Spleen (tissue), 13 donors: ENCODE measurements at places on chromosomes 12 and 14. TPM values are rescaled to one million over a fixed set of nuclear protein-coding genes. Genes with fewer than 3 reads are reported as not detected.

Gene KLRD1
- 2.2 TPM for polyA plus RNA-seq

Gene BIN2
- polyA plus RNA-seq, result 28.6 TPM

Gene TSPAN11
- 0.67 TPM for polyA plus RNA-seq

Gene TMEM132D
- 0.03 TPM for polyA plus RNA-seq

Gene GDF3
- polyA plus RNA-seq, result 0.10 TPM

Gene OVCH1
- 0.03 TPM for polyA plus RNA-seq

Gene CD163
- 55.4 TPM for polyA plus RNA-seq

Gene EGLN3
- polyA plus RNA-seq, result 4.8 TPM

Gene PIWIL1
- polyA plus RNA-seq, result 0.07 TPM

Gene TNFRSF1A
- 22.5 TPM for polyA plus RNA-seq

- H3K4me3 ChIP-seq, result no peak overlapping the region
- H3K27ac ChIP-seq, result no peak overlapping the region
- no peak for DNase-seq
- no peaks in the 10 kb centered on the region for H3K4me1 ChIP-seq
Measured at GRCh38 chr12:87847147-87847546, 182.1 kb downstream of the C12orf50 start.

- no peak for DNase-seq
- H3K27ac ChIP-seq, result no peak overlapping the region
- H3K4me3 ChIP-seq, result no peak overlapping the region
- H3K27me3 ChIP-seq, result no peaks in the 10 kb centered on the region
- no peaks in the 10 kb centered on the region for H3K36me3 ChIP-seq
- peaks cover 3% of the 10 kb centered on the region for H3K4me1 ChIP-seq
Measured at GRCh38 chr12:27614866-27615265, 81.4 kb upstream of the REP15 start.

DNA sequence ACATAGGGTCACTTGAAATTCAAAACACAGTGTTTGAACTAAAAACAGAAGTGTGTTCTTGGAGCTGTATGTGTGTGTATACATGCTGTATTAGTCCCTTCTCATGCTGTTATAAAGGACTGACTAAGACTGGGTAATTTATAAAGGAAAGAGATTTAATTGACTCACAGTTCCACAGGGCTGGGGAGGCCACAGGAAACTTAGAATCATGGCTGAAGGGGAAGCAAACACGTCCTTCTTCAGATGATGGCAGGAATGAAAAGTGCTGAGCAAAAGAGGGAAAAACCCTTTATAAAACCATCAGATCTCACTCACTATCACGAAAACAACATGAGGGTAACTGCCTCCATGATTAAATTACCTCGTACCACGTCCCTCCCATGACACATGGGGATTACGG lies 224.1 kb downstream of the BCAT1 start:
- H3K4me1 ChIP-seq, result peaks cover 13% of the 10 kb centered on the region
- H3K27ac ChIP-seq, result no peak overlapping the region
- H3K36me3 ChIP-seq, result no peaks in the 10 kb centered on the region
- no peak for DNase-seq

- H3K27me3 ChIP-seq, result no peaks in the 10 kb centered on the region
- no peak overlapping the region for H3K4me3 ChIP-seq
- peaks cover 74% of the 10 kb centered on the region for H3K4me1 ChIP-seq
- no peak for DNase-seq
- no peak overlapping the region for H3K27ac ChIP-seq
Measured at GRCh38 chr12:108650083-108650482, 16.4 kb upstream of the SELPLG start.

- DNase-seq, result no peak
- no peaks in the 10 kb centered on the region for H3K36me3 ChIP-seq
- H3K27ac ChIP-seq, result peak overlapping the region; percentile 59
- no peak overlapping the region for H3K4me3 ChIP-seq
- H3K27me3 ChIP-seq, result no peaks in the 10 kb centered on the region
- H3K4me1 ChIP-seq, result peaks cover 7% of the 10 kb centered on the region
Measured at GRCh38 chr14:91918186-91918883, 29.2 kb downstream of the FBLN5 start.

- no peak for DNase-seq
- no peaks in the 10 kb centered on the region for H3K27me3 ChIP-seq
- H3K27ac ChIP-seq, result no peak overlapping the region
- no peaks in the 10 kb centered on the region for H3K4me1 ChIP-seq
Measured at GRCh38 chr12:88153959-88154358, 11.9 kb downstream of the TMTC3 start.

GRCh38 chr14:92532490-92533163 lies 19.0 kb downstream of the RIN3 start:
- H3K27me3 ChIP-seq, result no peaks in the 10 kb centered on the region
- peak; percentile 75 for DNase-seq
- peaks cover 45% of the 10 kb centered on the region for H3K4me1 ChIP-seq
- H3K36me3 ChIP-seq, result no peaks in the 10 kb centered on the region
- peak overlapping the region; percentile 74 for H3K27ac ChIP-seq

- no peak overlapping the region for H3K4me3 ChIP-seq
- no peaks in the 10 kb centered on the region for H3K36me3 ChIP-seq
- peaks cover 20% of the 10 kb centered on the region for H3K4me1 ChIP-seq
- no peak overlapping the region for H3K27ac ChIP-seq
- no peaks in the 10 kb centered on the region for H3K27me3 ChIP-seq
Measured at GRCh38 chr14:70814466-70814865, 5.2 kb upstream of the MAP3K9 start.

DNA sequence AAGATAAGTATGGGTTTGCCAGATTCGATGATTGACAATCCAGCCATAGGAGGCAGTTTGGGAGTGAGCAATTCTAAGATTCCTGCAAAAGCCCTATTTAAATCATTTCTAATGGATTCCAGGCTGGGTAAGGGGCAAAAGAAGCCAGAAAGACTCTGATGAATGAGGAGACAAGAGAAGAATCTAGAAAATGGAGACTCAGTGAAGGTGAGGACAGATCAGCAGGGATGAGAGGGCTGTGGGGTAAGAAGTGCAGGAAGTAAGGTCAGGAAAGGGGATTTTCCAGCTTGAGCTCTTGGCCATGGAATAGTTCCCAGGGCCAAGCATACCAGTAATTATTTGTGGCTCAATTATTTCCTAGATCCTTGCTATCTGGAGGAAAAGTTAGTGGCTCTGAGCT lies 87.3 kb downstream of the TMX1 start:
- no peaks in the 10 kb centered on the region for H3K27me3 ChIP-seq
- H3K36me3 ChIP-seq, result no peaks in the 10 kb centered on the region
- DNase-seq, result no peak
- H3K4me3 ChIP-seq, result no peak overlapping the region
- peaks cover 15% of the 10 kb centered on the region for H3K4me1 ChIP-seq

DNA sequence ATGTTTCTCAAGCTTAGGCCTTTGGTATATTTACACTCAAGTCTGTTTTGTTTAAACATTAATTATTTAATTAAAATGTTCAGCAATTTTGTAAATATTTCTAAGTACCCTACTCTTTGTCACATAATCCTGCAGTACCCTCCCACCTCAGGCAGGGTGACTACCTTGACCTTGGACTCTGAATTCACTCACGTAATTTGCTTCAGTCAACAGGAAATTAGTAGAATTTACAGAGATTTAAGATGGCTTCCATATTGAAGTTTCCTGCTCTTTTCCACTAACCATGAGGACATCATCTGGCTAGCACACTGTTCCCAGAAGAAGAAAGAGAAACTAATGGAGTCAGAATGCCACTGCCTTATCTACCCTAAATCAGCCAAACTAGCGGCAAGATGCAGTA lies 967 bp upstream of the TAS2R19 start:
- H3K27ac ChIP-seq, result no peak overlapping the region
- no peaks in the 10 kb centered on the region for H3K27me3 ChIP-seq
- no peaks in the 10 kb centered on the region for H3K4me1 ChIP-seq
- H3K4me3 ChIP-seq, result no peak overlapping the region

- H3K4me1 ChIP-seq, result no peaks in the 10 kb centered on the region
- DNase-seq, result peak; percentile 54
- no peak within 1 kb of the TSS for H3K4me3 ChIP-seq
Measured at GRCh38 chr12:52651726-52652261, at the start of gene KRT2. Gene KRT2, minus strand, starts transcription at chr12:52652211. Its CDS starts 69 bp downstream, at chr12:52652142.

DNA sequence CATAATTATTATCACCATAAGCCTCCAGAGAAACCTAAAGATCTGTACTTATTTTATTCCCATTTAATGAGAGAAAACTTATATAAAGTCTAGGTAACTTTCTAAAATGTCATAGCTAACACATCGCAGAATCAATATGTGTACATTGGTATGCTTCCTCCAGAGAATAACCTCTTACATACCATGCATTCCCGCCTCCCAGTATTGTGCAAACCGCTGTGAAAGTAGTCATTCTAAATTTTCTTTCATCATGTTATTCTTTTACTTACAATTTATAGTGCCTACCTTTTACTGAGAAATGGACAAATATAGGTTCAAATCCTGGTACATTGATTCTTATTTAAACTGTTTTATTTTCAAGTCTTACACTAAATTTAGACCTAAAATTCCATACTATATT lies 463.4 kb downstream of the LRFN5 start:
- H3K36me3 ChIP-seq, result no peaks in the 10 kb centered on the region
- H3K4me3 ChIP-seq, result no peak overlapping the region
- H3K27me3 ChIP-seq, result no peaks in the 10 kb centered on the region
- H3K4me1 ChIP-seq, result no peaks in the 10 kb centered on the region

- H3K4me1 ChIP-seq, result no peaks in the 10 kb centered on the region
- H3K27ac ChIP-seq, result no peak overlapping the region
- no peak for DNase-seq
- no peaks in the 10 kb centered on the region for H3K36me3 ChIP-seq
- no peaks in the 10 kb centered on the region for H3K27me3 ChIP-seq
- no peak overlapping the region for H3K4me3 ChIP-seq
Measured at GRCh38 chr12:69179786-69180185, 59.6 kb upstream of the CPSF6 start.

- H3K4me3 ChIP-seq, result no peak overlapping the region
- H3K36me3 ChIP-seq, result no peaks in the 10 kb centered on the region
- H3K27ac ChIP-seq, result no peak overlapping the region
Measured at GRCh38 chr12:76922866-76923265, 44.0 kb upstream of the CSRP2 start.

DNA sequence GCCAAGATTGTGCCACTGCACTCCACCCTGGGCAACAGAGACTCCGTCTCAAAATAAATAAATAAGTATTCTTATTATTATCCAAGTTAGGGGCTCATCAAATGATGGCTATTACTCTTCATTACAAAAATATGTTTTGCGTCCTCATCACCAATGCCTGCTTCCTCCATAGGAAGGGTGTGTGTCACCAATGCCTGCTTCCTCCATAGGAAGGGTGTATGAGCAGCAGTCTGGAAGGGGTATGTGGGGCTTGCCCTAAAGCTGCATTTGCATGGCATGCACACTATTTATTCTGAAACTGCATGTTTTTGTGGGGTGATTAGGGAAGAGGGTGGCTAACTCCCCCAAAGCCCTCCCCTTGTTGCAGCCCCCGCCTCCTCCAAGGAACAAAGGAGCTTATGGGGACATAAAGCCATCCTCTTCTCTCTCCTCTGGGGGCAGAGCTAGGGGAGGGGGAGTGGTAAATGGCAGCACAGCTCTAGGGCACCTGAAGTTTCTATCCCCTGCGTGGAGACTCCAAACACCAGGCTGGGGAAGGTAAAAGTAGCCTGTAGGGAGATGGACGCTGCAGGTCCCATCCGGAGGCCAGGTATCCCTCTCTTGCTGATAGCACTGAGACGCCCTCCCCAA lies 1.3 kb downstream of the CAMKK2 start:
- peak overlapping the region; percentile 99 for H3K4me3 ChIP-seq
- DNase-seq, result no peak
- no peaks in the 10 kb centered on the region for H3K36me3 ChIP-seq
- peak overlapping the region; percentile 93 for H3K27ac ChIP-seq
- peaks cover 82% of the 10 kb centered on the region for H3K4me1 ChIP-seq
- H3K27me3 ChIP-seq, result no peaks in the 10 kb centered on the region

- no peaks in the 10 kb centered on the region for H3K27me3 ChIP-seq
- no peaks in the 10 kb centered on the region for H3K36me3 ChIP-seq
- no peaks in the 10 kb centered on the region for H3K4me1 ChIP-seq
- H3K27ac ChIP-seq, result no peak overlapping the region
- DNase-seq, result no peak
- H3K4me3 ChIP-seq, result no peak overlapping the region
Measured at GRCh38 chr14:80364274-80364673, 153.0 kb upstream of the DIO2 start.

DNA sequence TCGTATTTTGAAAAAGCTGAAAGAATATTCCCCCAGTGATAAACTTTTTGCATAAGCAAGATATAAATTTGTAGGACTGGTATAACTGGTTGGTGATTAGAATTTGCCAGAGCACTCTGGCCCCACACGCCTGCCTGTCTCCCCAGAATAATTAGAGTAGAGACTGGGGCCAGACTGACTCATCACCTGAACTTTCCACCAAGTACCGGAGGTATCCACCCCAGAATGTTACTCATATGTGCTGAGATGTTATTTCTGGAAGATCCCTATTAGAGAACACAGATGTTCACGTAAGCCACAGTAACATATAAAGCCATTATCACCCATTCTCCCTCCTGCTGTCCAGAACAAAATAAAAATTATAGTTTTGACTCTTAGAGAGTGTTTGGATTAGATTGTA lies 49.5 kb upstream of the PIWIL1 start:
- no peak for DNase-seq
- H3K27ac ChIP-seq, result no peak overlapping the region
- H3K4me1 ChIP-seq, result no peaks in the 10 kb centered on the region
- no peaks in the 10 kb centered on the region for H3K27me3 ChIP-seq
- no peaks in the 10 kb centered on the region for H3K36me3 ChIP-seq

DNA sequence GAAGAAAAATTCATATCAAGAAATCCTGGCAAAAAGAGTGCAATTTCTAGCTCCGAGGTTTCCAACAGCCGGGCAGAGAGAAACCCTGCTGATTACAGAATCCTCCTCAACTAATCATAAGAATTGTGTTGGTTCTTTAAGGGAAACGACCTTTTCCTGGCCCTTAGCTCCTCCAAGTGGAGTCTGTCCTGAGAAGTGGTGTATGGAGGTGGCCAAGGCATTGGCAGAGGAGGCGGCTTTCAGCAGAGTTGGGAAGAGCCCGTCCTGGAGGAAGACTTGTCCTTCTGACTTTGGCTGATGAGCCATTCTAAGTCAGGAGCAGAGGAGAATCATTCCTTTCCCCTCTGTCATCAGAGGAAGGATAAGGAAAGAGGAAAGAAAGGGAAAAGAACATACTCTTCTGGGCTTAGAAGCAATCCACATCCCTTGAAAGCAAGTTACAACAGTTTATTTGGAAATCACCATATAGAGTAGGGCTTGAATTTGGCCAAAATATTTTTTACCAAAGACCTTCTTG lies 46.5 kb upstream of the PTCSC3 start:
- H3K27ac ChIP-seq, result no peak overlapping the region
- no peak for DNase-seq
- no peaks in the 10 kb centered on the region for H3K27me3 ChIP-seq
- no peaks in the 10 kb centered on the region for H3K36me3 ChIP-seq
- no peak overlapping the region for H3K4me3 ChIP-seq

DNA sequence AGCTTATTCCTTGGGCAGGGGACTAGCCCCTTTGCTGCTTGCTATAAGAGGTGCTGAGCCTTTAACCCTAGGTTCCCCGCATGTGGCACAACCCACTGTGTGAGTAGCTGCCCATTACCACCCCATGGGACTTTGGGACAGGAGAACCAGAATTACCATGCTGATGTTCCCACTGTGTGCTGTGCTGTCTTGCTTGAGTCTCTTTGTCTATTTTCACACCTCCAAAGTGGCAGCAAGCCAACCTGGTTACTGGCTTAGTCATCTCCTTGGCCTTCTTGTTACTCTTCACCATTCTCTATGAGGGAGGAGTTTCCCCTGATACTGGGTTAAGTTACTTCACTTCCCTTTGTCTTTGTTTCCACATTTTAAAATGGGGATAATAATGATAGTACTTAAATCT lies 73.4 kb upstream of the ETV6 start:
- no peaks in the 10 kb centered on the region for H3K27me3 ChIP-seq
- H3K4me1 ChIP-seq, result peaks cover 15% of the 10 kb centered on the region
- H3K27ac ChIP-seq, result no peak overlapping the region
- H3K4me3 ChIP-seq, result no peak overlapping the region
- no peaks in the 10 kb centered on the region for H3K36me3 ChIP-seq
